ENCODE measurements at places on chromosomes 2 and 18.
A peak's percentile ranks its signal among the peaks of the same experiment; 100 is the strongest.

- peaks cover 10% of the 10 kb centered on the region for H3K36me3 ChIP-seq
- DNase-seq: no peak
- no peak overlapping the region for H3K4me3 ChIP-seq
- no peaks in the 10 kb centered on the region for H3K4me1 ChIP-seq
These were observed 278.2 kb upstream of the EPAS1 start for GRCh38 chr2:46018773-46019591.

- H3K27ac ChIP-seq: no peak overlapping the region
- H3K4me1 ChIP-seq: no peaks in the 10 kb centered on the region
- no peak for DNase-seq
- H3K36me3 ChIP-seq: no peaks in the 10 kb centered on the region
- H3K27me3 ChIP-seq: no peaks in the 10 kb centered on the region
These were observed 1300.0 kb upstream of the FAM98A start for GRCh38 chr2:34899079-34899478.

- H3K4me3 ChIP-seq: no peak overlapping the region
- peaks cover 6% of the 10 kb centered on the region for H3K4me1 ChIP-seq
- DNase-seq: peak; percentile 59
- no peaks in the 10 kb centered on the region for H3K27me3 ChIP-seq
- no peaks in the 10 kb centered on the region for H3K36me3 ChIP-seq
These were observed 43.0 kb upstream of the FAHD2A start for GRCh38 chr2:95359501-95359930.

DNA sequence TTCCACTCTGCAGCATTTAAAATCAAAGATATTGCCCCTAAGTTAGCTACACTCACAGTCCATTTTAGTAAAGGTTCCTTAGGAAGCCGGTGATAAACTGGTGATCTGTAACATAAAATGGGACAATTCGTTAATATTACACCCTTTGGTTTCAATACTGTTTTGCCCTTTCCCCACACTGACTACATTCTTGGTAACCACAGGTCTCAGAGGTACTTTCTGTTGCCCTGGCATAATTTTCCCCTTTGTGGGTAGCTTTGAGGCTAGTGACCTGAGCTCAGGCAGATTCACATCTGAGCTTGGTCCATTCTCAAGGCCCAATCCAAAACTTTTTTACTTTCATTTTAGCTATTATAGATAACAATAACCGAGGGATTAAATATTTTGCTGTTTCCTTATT lies 32.9 kb upstream of the CSRNP3 start:
- H3K4me3 ChIP-seq: no peak overlapping the region
- no peaks in the 10 kb centered on the region for H3K4me1 ChIP-seq
- no peak for DNase-seq
- H3K27ac ChIP-seq: no peak overlapping the region
- no peaks in the 10 kb centered on the region for H3K27me3 ChIP-seq

DNA sequence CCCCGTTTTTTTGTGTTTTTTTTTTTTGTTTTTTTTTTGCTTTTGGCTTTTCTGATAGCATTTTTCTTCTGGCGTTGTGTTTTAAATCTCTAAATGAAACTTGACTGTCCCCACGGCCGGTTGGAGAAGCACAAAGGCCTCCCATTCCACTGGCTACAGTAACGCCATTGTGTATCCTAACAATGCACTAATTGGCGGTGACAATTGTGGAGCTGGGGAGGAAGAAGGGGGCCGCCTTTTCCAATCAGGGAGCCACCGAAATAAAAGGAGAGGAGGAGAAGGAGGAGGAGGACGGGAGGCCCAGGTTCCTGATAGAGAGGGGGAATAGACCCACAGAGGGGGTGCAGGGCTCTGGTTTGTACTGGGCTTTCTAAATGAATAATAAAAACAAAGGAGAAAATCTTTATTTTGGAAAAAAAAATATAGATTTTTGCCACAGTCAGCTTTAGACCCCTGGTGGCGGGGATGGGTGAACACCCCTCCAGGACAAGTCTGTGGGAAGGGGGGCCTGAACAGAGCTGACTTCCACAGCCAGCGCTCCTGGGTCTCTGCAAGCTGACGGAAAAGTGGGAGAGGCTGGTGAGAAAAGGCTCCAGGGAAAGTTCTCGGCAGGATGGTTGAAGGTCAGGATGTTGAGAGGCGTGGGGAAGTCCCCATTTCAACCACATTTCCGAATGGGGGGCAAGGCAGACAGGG lies 43.7 kb upstream of the FZD5 start:
- H3K27ac ChIP-seq: no peak overlapping the region
- DNase-seq: no peak
- no peaks in the 10 kb centered on the region for H3K36me3 ChIP-seq
- no peak overlapping the region for H3K4me3 ChIP-seq
- no peaks in the 10 kb centered on the region for H3K27me3 ChIP-seq

DNA sequence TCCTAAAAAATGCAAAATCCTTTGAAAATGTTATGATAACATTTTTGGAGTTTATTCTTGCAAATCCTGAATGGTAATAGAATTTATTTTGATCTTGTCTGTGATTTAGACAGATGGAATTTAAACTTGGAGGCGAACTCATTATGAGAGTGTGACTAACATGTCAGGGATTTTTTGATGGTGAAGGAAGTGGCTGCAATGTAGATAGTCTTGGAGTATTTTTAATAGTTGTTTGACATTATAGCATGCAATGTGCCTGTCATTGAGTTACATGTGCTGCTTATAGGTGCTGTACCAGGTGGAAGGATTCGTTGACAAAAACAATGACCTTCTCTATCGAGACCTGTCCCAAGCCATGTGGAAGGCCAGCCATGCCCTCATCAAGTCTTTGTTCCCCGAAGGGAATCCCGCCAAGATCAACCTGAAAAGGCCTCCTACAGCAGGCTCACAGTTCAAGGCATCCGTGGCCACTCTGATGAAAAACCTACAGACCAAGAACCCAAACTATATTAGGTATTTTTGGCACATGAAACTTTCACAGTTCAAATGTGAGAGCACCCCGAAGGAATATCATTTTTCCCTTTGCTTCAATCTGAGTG lies 141.8 kb downstream of the MYO1B start:
- H3K4me1 ChIP-seq: peaks cover 4% of the 10 kb centered on the region
- H3K27ac ChIP-seq: no peak overlapping the region
- no peak for DNase-seq

DNA sequence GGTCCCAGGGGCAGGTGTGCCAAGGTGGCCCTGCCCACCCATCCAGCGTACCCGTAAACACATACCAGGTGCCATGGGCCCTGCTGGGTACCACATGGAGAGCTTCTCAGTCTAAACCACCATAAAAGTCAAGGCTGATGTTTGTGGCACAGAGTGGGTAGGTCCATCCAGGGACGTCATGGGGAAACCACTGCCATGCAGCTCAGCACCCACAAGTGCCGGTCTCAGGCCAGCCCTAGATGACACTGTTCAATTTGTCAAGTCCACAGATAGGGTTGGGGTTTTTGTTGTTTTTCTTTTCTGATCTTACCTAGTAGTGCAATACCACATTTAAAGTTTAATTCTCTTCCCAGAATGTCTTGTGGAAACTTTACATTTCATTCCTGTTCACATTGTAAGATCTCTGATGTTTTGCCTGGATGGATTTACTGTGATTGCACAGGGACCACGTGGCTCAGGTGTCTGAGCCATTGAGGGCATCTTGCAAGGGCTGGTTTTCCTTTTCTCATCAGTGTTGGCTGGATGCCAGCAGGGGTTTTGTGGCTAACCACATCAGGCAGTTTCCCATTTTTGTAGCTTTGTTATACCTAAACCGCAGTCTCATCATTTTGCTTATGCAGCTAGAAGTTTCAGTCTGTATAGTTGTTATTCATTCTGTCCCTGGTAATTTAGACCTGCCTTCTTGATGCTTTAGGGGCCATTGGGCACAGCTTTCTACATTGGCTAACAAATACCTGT lies 64.7 kb downstream of the STK25 start:
- H3K27ac ChIP-seq: no peak overlapping the region
- no peak for DNase-seq
- peaks cover 79% of the 10 kb centered on the region for H3K36me3 ChIP-seq

- H3K27me3 ChIP-seq: no peaks in the 10 kb centered on the region
- H3K27ac ChIP-seq: no peak overlapping the region
- H3K4me3 ChIP-seq: no peak overlapping the region
- DNase-seq: no peak
- H3K4me1 ChIP-seq: peaks cover 26% of the 10 kb centered on the region
These were observed 44.6 kb downstream of the TBC1D8 start for GRCh38 chr2:101106453-101107181.

GRCh38 chr2:241064008-241064801 lies 37.9 kb downstream of the MTERF4 start:
- H3K4me3 ChIP-seq: peak overlapping the region; percentile 42
- no peaks in the 10 kb centered on the region for H3K27me3 ChIP-seq
- H3K4me1 ChIP-seq: peaks cover 38% of the 10 kb centered on the region
- peak; percentile 71 for DNase-seq

DNA sequence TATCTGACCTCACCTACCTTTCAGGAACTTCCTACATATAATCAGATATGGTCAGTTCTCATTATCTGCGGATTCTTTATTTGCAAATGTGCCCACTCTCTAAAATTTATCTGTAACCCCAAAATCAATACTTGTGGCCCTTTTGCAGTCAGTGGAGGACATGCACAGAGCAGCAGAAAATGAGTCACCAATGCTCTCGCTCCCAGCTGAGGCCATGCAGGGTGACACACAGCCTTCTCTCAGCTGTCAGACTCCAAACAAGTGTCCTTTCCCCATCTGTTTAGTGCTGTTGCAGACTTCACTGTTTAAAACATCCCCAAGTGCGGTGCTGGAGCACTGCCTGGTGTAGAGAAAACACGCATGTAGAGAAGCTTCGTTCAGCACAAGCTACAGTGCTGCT lies 171.9 kb upstream of the SALL3 start:
- no peak overlapping the region for H3K27ac ChIP-seq
- no peaks in the 10 kb centered on the region for H3K4me1 ChIP-seq
- no peak for DNase-seq
- no peaks in the 10 kb centered on the region for H3K36me3 ChIP-seq
- H3K27me3 ChIP-seq: peaks cover 11% of the 10 kb centered on the region

- no peaks in the 10 kb centered on the region for H3K36me3 ChIP-seq
- H3K27me3 ChIP-seq: no peaks in the 10 kb centered on the region
- peaks cover 40% of the 10 kb centered on the region for H3K4me1 ChIP-seq
- H3K27ac ChIP-seq: no peak overlapping the region
- DNase-seq: no peak
These were observed 38.5 kb upstream of the RND3 start for GRCh38 chr2:150526006-150526405.

GRCh38 chr2:71064110-71064611 lies 4.3 kb upstream of the NAGK start:
- H3K36me3 ChIP-seq: no peaks in the 10 kb centered on the region
- H3K27me3 ChIP-seq: no peaks in the 10 kb centered on the region
- peak overlapping the region; percentile 72 for H3K27ac ChIP-seq
- H3K4me3 ChIP-seq: no peak overlapping the region
- DNase-seq: no peak

DNA sequence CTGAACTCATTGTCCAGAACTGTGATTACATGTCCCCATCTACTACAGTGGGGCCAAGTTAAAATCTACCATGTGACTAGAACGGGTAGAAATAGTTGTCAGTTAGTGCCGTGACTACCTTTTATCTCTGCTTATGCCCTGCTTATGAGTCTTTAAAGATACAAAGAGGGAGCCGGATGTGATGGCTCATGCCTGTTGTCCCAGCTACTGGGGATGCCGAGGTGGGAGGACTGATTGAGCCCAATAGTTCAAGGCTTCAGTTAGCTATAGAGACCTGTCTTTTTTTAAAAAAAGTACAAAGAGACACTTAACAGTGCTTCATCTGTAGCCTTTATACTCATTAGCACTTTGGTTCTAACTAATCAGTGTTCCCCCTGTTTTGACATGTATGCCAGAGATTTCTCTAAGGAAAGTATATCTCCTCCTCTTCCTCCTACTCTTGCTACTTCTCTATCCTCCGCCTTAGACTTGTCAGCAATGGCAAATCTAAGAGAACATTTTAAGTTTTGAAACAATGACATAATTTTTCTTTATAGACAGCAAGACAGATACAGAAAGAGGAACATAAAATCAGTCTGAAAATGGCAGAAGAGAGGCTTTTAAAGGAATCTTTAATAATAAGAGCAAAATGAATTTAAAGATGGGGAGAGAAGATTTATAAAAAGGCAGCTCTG lies 45.0 kb downstream of the NBEAL1 start:
- no peak overlapping the region for H3K27ac ChIP-seq
- H3K4me1 ChIP-seq: no peaks in the 10 kb centered on the region
- DNase-seq: no peak
- no peaks in the 10 kb centered on the region for H3K27me3 ChIP-seq
- H3K4me3 ChIP-seq: no peak overlapping the region
- peaks cover 43% of the 10 kb centered on the region for H3K36me3 ChIP-seq

- no peak for DNase-seq
- no peaks in the 10 kb centered on the region for H3K36me3 ChIP-seq
- H3K27ac ChIP-seq: no peak overlapping the region
- H3K4me3 ChIP-seq: no peak overlapping the region
These were observed 16.6 kb upstream of the STK17B start for GRCh38 chr2:196187898-196188458.

GRCh38 chr2:95006588-95006987 lies 18.9 kb upstream of the MAL start:
- H3K36me3 ChIP-seq: no peaks in the 10 kb centered on the region
- H3K27me3 ChIP-seq: peaks cover 6% of the 10 kb centered on the region
- H3K4me1 ChIP-seq: no peaks in the 10 kb centered on the region
- H3K27ac ChIP-seq: no peak overlapping the region
- no peak overlapping the region for H3K4me3 ChIP-seq

GRCh38 chr2:132037527-132038178 lies 124.1 kb downstream of the ANKRD30BL start:
- H3K36me3 ChIP-seq: no peaks in the 10 kb centered on the region
- H3K4me1 ChIP-seq: peaks cover 14% of the 10 kb centered on the region
- H3K27ac ChIP-seq: no peak overlapping the region
- no peak for DNase-seq

GRCh38 chr2:10839813-10840212 lies 27.2 kb upstream of the PDIA6 start:
- H3K4me3 ChIP-seq: no peak overlapping the region
- DNase-seq: no peak
- H3K36me3 ChIP-seq: no peaks in the 10 kb centered on the region
- H3K27ac ChIP-seq: no peak overlapping the region

DNA sequence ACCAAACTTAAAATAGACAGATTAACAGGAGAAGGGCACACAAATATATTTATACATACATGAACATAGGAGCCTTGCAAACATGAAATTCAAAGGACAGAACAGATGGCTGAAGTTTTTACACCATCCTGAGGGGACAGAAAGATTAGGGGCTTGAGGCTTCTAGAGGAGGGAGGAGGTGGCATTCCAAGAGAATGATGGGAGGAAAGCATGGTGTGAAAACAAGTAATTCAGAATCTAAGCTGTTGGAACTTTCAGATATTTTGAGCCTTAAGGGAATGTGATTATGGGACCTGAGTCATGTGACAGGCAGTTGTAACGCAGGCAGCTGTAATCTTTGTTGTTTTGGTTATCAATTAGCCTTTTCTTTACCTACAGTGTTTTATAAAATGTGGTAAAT lies 225.2 kb upstream of the SPOPL start:
- no peaks in the 10 kb centered on the region for H3K4me1 ChIP-seq
- no peak overlapping the region for H3K27ac ChIP-seq
- H3K27me3 ChIP-seq: no peaks in the 10 kb centered on the region
- H3K4me3 ChIP-seq: no peak overlapping the region
- no peaks in the 10 kb centered on the region for H3K36me3 ChIP-seq

Measured in suprapubic skin (tissue), 4 donors.